Activated T-cell treated with anti-CD3 and anti-CD28 coated beads, Interleukin-2, amount 50 U/mL, for 1 hour (primary cell): ENCODE measurements at places on chromosomes 2 and 18.
A peak's percentile ranks its signal among the peaks of the same experiment; 100 is the strongest.

- no peak for DNase-seq
Measured at GRCh38 chr2:20672201-20672951, 5.4 kb downstream of the GDF7 start.

- DNase-seq, result no peak
Measured at GRCh38 chr2:168212167-168212566, 35.2 kb downstream of the STK39 start.

GRCh38 chr2:225274751-225275150, 124.8 kb upstream of the NYAP2 start:
- no peak for DNase-seq

DNA sequence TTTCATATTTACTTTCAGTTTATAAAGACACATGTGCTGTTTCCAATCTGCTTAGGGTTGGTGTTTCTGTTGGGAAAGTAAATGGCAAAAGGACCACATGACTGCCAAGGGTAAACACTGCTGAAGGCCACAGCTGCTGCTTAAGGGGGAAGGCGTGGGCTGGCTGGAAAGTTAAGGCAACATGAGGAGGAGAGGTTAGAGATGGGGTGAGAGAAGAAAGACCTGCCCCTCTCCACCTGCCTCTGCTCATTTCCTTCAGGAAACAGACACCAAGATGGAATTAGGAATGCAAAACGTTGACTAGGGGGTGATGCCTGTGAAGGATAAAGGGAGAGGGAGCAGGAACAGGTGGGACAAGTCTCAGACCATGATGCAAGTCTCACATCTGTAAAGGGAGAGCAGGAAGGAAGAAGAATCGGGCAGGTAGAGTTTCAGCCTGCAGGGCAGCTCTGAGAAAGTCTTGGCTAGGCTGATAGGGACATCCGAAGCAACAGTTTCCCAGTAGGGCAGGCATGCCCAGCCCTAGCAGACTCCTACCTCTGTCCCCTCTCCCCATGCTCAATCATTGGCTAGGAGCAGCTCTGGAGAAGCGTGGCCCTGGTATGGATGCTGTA, 86.0 kb downstream of the CDC42EP3 start:
- DNase-seq, result no peak

GRCh38 chr2:189698020-189698887, 23.8 kb downstream of the ANKAR start:
- no peak for DNase-seq

DNA sequence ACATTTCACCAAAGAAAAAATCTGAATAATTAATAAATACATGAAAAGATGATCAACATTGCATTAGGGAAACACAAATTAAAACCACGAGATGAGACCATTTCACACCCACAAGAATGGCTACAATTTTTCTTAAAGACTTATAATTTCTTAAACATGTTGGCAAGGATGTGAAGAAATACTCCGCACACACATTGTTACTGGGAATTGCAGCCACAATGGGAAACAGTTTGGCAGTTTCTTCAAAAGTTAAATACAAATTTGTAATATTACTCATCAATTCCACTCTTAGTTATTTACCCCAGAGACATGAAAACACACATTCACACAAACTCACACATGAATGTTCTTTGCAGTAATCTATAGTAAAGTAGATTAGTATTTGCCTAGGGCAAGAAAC, 363.3 kb upstream of the SMIM21 start:
- no peak for DNase-seq

- DNase-seq, result peak; percentile 38
Measured at GRCh38 chr2:11738589-11739436, 7.6 kb upstream of the LPIN1 start.

GRCh38 chr2:42752816-42753813, 10.8 kb downstream of the OXER1 start:
- no peak for DNase-seq

DNA sequence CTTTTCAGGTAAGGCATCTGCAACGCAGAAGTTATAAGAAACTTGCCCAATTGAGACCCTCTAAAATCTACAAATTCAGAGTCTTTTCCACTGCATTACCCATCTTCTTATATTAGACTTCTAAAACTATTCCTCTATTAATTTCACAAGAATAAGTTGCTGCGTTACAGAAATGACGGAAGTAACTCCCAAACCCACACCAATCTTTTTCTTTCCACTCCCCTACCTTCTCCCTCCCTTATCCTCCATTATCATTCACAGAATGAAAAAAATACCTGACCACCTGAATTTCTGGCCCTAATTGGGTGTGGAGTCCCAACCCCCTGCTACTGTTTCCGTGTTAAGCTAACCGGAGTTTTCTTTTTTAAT, 689 bp downstream of the RPRD1A start:
- no peak for DNase-seq

DNA sequence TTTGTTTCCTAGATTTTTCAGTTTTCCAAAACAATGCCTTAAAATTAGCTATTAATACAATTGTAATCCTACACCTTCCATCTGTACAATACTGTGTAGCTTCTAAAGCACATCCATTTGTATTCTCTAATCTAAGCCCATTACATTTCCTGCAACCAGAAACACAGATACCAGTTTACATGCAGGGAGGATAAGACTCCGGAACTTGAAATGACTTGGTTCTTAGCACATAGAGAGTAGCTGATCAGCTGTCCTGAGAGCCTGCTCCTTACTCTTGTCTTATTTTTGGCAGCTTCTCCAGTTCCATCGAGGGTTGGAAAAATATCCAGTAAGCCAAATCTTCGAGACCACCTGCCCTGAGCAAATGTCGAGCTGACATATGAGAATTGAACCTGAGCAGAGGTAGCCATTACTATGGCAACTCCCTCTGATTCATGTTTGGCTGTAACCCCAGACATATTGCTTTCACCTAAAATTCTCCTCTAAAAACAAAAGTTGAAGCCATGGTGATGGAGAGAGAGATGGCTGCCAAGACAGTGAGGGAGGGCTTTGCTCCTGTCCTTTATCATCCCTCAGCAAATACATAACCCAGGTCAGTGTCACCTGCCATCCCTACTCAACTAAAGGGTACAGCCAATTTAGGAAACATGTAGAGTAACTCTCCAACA, 542.8 kb downstream of the IRS1 start:
- DNase-seq, result no peak

- no peak for DNase-seq
Measured at GRCh38 chr2:65355186-65355831, 77.1 kb downstream of the SPRED2 start.

GRCh38 chr18:13486284-13486683, 240.1 kb downstream of the FAM210A start:
- DNase-seq, result no peak
